ENCODE measurements at places on chromosomes 16 and 17.

DNA sequence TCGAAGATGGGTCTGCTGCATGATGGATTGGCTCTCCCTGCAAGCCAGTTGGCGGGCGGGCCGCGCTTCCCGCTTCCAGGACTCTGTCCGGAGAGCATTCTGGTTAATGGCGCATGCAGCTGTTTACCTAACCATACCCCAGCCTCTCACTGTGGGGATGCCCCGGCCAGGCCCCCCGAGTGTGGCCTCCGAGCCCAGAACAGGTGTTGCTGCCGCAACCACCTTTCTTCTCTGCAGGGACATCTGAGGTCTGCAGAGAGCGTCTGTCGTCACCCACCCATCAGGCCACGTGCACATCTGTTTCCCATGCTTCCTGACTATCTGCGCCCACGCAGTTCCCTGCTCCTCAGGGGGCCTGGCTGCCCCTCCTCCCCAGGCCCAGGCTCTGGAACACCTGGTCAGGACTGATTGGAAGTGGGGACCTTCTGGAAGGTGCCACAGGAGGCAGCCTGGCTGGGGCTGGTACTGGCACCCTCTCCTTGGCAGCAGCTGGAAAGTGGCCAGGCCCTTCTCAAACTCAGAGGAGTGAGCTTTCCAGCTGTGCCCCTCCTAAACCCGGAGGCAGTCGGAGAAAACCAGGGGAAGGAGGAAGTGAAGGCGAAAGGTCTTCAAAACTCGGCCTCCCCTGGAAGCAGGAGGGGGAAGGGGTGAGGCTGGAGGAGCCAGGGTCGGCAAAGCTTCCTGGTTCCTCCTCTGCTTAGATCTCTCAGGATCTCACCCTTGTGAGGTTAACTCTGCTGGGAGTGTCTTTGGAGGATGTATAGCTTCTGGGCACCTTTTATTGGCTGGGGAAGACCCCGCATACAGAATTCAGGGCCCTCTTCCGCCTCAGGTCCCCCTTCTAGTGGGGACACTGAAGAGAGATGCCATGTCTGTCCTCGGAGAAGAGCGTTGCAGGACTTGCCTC lies 64.5 kb upstream of the CIBAR2 start:
- no peak for DNase-seq

DNA sequence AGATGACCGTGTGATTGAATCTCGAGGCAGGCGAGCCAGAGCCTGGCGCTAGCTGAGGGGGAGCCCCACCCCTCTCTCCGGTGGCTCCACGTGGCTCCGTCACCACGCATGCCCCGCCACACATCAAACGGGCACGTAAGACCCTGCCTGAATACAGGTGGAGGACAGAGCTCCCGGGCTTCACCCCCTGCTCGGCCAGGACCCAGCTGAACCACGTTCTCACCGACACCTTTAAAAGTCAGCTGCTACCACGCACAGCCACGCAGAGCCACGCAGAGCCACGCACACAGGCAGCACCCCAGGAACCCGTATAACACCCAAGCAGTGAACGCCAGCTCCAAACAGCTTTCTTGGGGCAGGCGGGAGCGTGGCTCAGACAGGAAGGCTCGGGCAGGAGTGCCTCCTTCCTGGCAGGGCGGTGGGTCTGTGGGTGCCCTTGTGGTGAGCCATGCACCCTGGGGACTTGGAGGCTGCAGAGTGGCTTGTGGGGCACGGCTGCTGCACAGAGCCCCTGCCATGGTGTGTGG lies 4.4 kb downstream of the TMEM204 start:
- no peak for DNase-seq

DNA sequence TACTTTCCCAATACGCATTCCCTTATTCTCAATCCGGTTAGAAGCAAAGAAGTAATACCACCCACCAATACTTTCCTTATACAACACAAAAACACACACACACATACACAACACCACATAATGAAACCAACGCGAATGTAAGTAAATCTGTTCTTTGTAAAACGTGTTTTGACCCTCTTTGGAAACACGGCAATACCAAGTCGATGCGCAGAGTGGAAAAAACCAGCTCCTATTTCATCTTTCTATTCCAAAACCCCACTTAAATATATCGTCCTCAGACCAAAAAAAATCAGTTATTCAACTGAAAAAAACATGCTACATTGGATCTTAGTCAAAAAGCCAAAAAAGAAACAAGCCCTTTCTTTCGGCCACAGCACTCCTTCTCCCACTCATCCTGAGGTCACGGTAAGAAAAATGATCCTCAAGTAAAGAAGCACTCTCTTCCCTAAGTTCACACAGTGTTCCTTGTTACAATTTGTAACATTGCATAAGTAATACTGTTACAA lies 31.0 kb upstream of the ARL4D start:
- DNase-seq: no peak

- no peak for DNase-seq
Measured at GRCh38 chr17:4913994-4914393, 11.1 kb upstream of the CHRNE start.

DNA sequence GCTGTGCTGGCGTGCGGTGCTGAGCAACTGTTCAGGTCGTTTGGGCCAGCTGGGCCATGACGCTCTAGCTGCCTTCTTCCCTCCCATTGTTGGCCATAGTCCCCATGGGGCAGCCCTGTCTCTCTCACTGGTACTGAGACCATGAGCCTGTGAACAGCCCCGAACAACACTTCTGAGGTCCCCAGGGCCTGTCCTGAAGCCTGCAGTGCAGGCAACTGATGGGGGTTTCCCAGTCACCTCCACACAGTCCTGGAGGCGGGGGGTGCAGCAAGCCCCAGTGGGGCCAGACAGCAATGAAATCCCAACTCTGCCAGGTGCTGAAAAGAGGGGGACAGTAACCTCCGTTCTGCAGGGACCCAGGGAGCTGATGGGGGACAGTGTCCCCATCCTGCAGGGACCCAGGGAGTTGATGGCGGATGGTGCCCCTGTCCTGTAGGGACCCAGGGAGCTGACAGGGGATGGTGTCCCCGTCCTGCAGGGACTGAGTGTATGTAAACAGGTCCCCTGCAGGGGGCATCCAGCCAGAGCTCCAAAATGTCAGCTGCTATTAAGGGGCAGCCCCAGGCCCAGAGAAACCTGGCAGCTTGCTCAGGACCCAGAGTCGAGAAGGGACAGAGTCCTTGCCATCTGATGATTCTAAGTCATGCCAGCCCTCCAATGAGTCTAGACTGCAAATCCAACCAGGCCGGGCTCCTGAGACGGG lies 30.4 kb downstream of the ENGASE start:
- DNase-seq: no peak

DNA sequence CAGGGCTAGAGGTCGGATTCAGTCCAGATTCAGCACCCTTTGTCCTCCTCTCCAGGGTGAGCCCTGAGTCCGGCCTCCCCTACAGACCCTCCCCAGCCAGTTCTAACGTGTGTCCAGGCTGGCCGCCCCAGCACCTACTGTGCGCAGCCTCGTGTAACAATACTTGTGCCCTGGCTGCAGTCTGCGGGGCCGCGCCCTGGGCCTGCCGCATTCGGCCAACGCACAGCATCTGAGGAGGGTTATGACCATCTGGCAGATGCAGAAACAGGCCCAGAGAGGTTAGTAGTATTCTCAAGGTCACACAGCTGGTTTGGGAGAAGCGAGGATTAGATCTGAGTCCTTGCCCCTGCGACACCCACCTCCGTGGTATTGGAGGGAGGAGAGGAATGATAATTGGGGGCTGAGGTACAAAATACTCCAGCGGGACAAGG lies 968 bp downstream of the RIPOR1 start:
- no peak for DNase-seq

DNA sequence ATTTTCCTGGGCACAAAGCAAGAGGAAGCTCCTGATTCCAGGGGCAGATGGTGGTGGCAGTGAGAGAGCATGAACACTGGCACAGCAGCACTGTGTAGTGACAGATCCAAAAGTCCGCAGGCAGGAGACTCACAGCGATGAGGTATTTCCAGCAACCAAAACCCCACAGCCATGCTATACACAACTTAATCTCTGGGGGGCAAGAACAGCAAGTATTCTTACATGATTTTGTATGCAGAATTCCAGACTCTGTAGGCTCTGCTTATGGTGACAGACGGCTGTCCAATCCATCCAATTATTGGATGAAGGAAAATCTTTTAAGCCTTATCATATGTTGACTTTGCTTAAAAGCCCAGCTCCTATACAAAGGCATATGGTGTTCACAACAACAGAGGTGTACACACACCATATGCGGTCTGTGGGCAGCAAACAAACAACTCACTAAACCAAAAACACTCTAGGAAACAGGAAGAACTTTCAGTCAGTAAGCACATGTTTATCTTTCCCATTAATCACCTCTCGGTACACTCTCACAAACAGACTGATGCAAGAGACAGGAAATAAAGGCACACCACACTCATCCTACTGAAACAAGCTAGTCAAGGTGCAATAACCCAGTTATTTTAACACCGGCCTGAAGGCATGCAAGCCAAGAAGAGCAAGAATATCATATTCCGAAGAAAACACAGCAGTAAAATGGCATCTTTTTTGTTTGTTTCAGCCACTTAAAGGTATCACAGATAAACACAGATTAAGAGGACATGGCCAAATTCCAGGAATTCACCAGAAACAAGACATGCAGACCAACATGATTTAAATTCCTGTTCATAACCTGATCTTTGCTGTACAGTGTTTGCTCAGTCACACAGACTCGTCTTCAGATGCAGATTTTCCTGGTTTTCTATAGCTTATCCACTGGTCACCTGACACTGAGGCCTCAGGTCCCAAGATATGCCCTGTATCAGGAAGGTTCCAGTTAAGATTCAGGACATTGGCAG lies 47.8 kb downstream of the ERN1 start:
- no peak for DNase-seq

GRCh38 chr17:40209404-40210093 lies 9.6 kb upstream of the WIPF2 start:
- DNase-seq: no peak

- no peak for DNase-seq
Measured at GRCh38 chr16:56262148-56262547, 70.9 kb downstream of the GNAO1 start.

- no peak for DNase-seq
Measured at GRCh38 chr17:50672831-50673551, 34.7 kb downstream of the ANKRD40 start.

DNA sequence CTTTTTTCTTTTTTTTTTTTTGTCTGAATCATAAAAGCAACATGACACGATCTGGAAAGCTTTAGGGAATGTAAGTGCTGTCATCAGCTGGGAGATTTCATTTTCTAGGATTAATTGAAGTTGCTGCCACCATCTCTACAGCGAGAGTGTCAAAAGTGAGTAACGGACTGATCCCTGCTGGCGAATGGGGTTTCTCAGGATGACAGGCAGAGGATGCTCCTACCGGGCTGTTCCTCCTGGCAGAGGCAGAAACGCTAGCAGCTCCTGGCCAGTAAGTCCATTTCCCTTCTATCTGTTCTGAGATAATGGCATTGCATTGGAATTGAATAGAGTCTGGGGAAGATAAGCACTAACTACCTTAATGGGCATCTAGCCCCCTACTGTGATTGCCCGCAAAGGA lies 80.5 kb upstream of the KIFC3 start:
- DNase-seq: no peak

DNA sequence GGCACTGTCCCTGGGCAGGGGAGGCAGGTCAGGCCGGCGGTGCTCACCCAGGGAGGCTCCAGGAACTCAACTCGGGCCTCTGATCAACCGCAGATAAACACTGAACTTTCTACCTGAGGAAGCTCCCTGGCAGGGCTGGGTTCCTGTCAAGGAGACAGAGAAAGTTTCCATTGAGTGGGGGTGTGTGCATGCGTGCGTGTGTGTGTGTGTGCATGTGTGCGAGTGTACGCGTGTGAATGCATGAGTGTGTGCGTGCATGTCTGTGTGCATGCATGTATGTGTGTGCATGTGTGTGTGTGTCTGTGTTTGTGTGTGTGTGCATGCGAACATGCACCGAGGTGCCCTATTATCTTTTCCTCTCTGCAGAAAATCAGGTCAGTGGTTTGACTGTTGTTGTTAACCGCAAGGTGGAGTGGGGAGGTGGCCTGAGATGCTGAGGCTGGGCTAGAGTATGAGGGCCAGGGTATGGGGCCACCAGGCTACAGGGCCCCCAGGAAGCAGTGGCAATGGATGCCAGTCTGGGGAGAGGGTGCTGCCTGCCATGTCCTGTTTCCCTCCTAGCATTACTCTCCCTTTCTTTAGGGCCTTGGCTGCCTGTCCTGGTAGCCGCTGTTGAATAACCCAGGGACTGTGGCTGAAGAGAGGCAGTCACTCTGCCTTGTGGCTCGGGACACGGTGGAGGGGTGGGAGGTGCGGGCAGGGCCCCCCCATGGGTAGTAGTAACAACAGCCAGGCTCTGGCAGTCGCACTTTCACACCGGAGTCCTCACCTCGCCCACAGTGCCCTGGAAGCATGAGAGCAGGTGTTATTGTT lies 24.0 kb downstream of the CCR7 start:
- peak; percentile 50 for DNase-seq

DNA sequence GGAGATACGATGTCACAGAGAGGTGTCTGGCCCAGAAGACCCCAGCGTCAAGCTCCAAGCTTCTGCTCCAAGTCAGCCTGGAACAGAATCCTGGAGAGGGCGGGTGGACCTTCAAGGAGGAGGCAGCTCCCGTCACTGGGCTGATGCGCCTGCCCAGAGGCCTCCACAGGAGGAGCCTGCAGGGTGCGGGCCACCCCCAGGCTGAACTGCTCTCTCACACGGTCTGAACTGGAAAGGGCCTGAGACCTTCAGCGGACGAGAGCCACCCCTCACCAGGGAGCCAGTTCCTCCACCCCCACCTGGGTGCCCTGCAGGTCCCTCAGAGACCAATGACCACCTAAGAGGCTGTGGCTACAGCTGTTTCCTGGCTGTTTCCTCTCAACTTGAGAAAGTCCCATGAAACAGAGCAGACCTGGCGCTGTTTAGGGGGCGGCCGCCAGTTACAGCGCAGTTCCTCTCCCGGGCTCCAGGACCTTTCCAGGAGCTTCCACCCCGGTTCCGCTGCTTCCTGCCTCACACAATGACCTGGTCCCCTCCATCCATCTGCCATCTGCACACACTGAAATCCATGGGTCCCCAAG lies 36.0 kb upstream of the KLHDC4 start:
- no peak for DNase-seq

- DNase-seq: no peak
Measured at GRCh38 chr17:48997103-48997826, at the start of gene IGF2BP1. Gene IGF2BP1 (plus strand): TSS chr17:48997385. CDS start chr17:48997746, 361 bp downstream.

GRCh38 chr17:81573794-81574642 lies 21.9 kb upstream of the FAAP100 start:
- DNase-seq: no peak

- DNase-seq: no peak
Measured at GRCh38 chr17:15490634-15491261, 23.3 kb upstream of the CDRT4 start.

DNA sequence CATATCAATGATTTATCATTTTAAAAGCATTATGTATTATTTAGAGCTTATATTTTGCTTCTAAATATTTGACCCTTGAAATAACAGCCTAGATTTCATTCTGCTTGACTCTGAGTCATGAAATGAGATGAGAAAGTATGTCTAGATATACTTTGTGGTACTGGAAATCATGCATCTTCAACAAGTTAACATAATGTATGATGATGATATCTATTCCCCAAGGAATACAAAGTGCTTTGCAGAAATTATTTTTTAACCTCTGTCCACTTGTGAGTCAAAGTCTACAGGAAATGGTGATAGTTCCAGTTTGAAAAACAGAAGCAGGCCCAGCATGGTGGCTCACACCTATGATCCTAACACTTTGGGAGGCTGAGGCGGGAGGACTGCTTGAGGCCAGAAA lies 36.1 kb downstream of the GOSR1 start:
- DNase-seq: no peak

Measured in activated naive CD4-positive, alpha-beta T cell (primary cell).